ENCODE measurements at places on chromosomes 3 and 15.

GRCh38 chr15:85804481-85805170 lies 9.9 kb upstream of the KLHL25 start:
- DNase-seq: no peak

- no peak for DNase-seq
Observed at GRCh38 chr15:22939051-22939450, 41.1 kb downstream of the CYFIP1 start.

DNA sequence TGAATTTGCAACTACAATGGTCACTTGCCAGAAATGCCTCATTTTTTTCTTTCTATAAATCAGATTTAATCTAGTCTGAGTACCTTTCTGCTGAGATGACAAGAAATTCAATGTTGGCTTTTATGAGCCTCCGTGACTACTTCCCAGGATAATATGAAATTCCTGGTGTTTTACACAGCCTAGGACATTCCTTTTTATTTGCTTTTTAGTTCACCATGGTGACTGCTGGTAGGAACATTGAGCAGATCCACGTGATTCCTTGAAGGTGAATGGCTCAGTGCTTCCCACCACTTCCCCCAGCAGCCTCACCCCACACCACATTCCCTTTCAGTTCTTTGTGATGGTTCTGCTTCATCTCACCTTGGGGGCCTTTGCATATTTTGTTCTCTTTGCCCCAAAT lies 4.3 kb upstream of the NPTN start:
- DNase-seq: no peak

GRCh38 chr3:150414258-150414657 lies 6.2 kb downstream of the TSC22D2 start:
- DNase-seq: no peak

DNA sequence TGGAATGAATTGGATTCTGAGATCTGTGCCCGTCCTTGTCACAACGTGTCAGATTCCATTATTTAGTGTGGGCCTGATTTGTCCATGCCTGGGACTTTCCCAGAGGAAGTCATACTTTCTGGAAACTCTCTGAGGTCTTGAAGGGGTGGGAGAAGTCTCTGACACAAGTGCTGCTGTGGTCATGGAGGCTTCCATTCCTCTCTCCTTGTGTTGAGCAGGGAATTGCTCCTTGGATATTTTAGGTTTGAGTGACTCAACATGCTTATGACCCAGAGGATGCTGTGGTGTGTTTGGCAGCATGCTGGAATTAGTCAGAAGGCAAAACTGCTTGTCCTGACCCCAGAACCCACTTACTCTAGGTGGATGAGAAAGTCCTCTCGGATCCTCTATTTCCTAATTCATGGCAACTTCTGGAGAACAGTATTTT lies 132.1 kb downstream of the LPP start:
- no peak for DNase-seq

- DNase-seq: no peak
Observed at GRCh38 chr15:74304431-74304830, 63.0 kb downstream of the CYP11A1 start.

GRCh38 chr15:57922776-57923175 lies 142.7 kb downstream of the ALDH1A2 start:
- DNase-seq: no peak

All from CD4-positive, alpha-beta T cell treated with Interferon alpha-2 for 1 hour (primary cell).